Stimulated activated CD4-positive, alpha-beta T cell treated with anti-CD3 and anti-CD28 coated beads, Interleukin-12 subunit alpha, Interleukin-12 subunit beta, amount 100 ng/mL, for 4 hours (primary cell): ENCODE measurements at places on chromosomes 1 and 21.

- no peak for DNase-seq
These were observed 8.0 kb downstream of the FAAH start for GRCh38 chr1:46401964-46402626.

DNA sequence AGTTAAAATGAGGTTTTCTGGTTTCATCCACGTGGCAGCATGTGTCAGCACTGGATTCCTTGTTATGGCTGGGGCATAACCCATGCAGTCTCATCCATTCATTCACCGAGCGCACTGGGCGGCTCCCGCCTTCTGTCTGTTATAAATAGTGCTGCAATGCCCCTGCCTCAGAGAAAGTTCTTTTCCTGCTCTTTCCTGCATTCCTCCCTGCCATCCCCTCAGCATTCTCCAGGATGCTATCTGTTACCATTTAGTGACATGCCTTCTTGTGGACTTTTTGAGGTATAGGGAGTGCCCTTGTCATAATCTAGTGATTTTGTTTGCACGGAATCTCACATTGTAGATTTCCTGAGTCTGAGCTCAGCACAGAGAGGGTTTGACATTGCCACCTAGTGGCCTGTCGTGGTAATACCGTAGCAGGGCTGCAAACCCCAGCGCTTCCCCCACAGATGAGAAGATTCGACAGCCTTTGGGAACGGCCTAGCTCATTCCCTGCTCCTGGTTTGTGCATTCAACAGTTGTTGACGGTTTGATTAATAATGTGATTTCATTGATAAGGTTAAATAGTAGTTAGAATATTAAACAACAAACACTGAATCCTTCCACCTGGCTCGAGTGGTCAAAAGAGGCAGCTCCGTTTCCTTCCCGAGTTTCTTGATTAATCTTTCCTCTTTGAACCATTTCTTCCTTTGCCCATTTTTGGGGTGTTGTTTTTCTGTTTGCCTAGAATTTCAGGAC, 46.3 kb downstream of the UMODL1 start:
- DNase-seq: peak; percentile 78

DNA sequence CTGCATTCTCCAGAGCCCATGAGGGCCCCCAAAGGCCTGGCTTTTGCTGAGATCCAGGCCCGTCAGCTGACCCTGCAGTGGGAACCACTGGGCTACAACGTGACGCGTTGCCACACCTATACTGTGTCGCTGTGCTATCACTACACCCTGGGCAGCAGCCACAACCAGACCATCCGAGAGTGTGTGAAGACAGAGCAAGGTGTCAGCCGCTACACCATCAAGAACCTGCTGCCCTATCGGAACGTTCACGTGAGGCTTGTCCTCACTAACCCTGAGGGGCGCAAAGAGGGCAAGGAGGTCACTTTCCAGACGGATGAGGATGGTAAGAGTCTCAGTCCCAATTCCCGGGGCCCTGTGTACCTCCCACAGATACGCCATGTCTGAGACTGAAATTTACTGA, 39.1 kb downstream of the PTPRU start:
- no peak for DNase-seq

GRCh38 chr1:21302747-21303715, 12.8 kb upstream of the ECE1 start:
- no peak for DNase-seq

DNA sequence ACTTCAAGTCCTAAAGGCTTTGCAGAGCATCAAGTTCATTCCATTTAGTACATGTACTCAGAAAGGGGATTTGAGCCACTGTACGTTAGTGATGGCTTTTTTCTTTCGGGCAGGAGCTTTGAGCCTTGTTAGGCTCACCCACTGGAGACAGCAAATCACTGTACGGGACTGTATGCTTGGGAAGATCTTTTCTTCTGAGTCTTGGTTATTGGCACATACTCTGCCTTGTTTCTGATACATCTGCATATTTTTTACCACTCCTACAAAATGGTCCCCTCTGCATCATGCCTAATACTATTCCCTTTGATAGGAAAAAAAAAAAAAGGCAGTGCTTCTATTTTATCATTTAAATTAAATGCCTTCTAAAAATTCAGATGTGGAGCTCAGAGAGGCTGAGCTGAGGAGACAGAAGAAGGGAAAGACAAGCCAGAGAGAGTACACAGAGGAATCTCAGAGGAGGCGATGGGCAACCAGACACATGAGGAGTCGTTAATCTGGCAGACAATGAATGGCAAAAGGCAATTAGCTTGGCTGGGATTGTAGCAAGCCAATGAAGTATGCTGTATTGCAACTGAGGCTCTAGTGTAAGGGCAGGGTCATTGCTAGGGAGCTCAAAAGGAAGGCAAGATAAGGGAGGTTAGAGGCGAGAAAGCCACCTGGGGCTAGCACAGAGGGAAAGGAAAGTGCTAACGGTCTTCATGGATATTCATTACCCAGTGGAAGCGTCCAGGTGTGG, 39.4 kb downstream of the PHC2 start:
- no peak for DNase-seq

- DNase-seq: no peak
These were observed 191.7 kb upstream of the KCTD3 start for GRCh38 chr1:215375381-215375780.

DNA sequence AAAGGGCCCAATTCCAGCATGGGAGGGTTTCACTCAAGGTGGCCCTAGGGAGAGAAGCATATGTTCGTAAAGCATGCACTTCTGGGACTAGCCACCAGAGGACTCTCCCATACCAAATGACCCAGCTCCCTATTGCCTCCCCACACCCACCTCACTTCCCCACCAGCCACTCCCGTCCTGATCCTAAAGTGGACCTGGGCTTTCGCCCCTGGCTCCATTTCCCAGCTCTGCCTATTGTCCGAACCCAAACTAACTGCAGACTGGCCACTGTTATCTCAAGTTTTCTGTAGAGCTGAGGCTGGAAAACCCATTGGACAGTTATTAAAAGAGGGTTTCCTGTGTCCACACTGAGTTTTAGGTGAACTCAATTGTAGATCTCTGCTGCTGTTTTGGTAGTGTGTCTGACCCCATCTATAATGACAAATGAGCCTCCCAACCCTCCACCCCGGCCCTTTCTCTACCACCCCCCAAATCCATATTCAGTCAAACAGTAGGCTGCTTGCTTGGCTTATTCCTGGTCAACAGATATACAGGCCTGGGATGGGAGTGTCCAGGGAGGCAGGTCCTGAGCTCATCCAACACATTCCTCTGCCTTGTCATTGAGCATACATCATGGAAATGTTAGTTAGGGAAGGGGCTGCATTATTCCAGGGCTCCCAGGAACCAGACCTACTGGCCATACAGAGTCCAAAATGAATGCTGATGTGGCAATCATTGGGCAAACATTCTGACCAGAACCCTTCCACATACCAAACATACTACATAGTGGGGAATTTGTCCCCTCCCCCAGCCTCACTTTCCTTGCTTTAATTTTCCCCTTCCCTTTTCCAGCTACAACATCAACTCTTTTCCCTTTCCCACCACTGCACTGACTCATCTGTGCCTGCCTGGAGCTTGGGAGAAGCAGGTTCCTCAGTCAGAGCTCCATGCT, 59.2 kb downstream of the ABCA4 start:
- DNase-seq: peak; percentile 5

- DNase-seq: no peak
These were observed 35.8 kb downstream of the LDLRAD1 start for GRCh38 chr1:53982034-53982762.

- no peak for DNase-seq
These were observed 37.6 kb downstream of the DDAH1 start for GRCh38 chr1:85427331-85427730.

- DNase-seq: no peak
These were observed 72.8 kb downstream of the SLC45A1 start for GRCh38 chr1:8390707-8391106.

- DNase-seq: no peak
These were observed 65.0 kb upstream of the FAM20B start for GRCh38 chr1:178960482-178961240.

- no peak for DNase-seq
These were observed 173.0 kb downstream of the NTMT2 start for GRCh38 chr1:170318736-170319135.

GRCh38 chr1:97038410-97038809, 316.8 kb downstream of the PTBP2 start:
- no peak for DNase-seq

GRCh38 chr1:21680918-21681317, 11.8 kb upstream of the RAP1GAP start:
- DNase-seq: no peak

- DNase-seq: peak; percentile 34
These were observed 56.7 kb downstream of the S1PR1 start for GRCh38 chr1:101293461-101294051.

DNA sequence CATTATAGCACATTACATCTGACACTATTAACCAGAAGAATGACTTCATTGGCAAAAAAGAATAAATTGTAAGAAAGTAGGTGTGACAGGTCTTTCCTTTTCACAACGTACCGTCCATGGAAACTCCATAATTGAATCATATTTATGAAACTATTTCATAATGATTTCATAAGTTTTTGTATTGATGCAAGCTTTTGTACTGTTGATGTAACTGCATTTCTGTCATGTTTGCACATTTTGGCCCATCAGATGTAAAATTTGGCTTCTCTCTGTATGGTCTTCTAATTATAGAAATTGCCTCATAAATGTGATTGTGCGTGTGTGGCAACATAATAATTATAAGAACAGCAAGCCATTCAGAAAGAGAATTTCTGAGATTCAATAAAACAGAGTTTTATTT, 180.7 kb upstream of the ZNHIT6 start:
- DNase-seq: no peak

- no peak for DNase-seq
These were observed 118.5 kb downstream of the ITSN1 start for GRCh38 chr21:33760641-33761440.

- no peak for DNase-seq
These were observed 23.7 kb downstream of the RWDD3 start for GRCh38 chr1:95257758-95258157.

DNA sequence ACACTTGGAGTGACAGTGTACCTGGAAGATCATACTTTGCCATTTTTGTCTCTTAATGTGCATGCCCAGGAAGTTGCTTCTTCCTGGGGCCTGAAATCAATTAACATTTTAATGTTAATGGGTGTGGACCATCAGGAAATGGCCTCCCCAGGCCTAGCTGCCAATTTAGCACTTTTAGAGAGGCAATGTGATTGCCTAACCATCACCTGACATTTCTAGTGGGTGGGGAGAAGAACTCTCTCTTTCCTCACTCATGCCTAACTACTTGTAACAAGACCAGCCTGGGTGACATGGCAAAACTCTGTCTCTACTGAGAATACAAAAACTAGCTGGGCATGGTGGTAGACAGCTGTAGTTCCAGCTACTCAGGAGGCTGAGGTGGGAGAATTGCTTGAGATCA, 549.0 kb upstream of the RGS18 start:
- no peak for DNase-seq

DNA sequence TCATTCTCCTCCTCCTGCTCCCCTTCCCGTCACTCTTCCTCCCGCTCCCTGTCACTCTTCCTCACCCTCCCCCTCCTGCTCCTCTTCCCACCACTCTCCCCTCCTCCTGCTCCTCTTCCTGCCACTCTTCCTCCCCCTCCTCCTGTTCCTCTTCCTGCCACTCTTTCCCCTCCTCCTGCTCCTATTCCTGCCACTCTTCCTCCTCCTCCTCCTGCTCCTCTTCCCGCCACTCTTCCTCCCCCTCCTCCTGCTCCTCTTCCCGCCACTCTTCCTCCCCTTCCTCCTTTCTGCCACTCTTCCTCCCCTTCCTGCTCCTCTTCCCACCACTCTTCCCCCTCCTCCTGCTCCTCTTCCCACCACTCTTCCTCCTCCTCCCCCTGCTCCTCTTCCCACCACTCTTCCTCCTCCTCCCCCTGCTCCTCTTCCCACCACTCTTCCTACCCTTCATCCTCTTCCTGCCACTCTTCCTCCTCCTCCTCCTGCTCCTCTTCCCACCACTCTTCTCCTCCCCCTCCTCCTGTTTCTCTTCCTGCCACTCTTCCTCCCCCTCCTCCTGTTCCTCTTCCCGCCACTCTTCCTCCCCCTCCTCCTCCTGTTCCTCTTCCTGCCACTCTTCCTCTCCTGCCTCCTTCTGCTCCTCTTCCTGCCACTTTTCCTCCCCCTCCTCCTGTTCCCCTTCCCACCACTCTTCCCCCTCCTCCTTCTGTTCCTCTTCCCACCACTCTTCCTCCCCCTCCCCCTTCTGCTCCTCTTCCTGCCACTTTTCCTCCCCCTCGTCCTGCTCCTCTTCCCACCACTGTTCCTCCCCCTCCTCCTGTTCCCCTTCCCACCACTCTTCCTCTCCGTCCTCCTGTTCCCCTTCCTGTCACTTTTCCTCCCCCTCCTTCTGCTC, 28.7 kb upstream of the ARTN start:
- no peak for DNase-seq

DNA sequence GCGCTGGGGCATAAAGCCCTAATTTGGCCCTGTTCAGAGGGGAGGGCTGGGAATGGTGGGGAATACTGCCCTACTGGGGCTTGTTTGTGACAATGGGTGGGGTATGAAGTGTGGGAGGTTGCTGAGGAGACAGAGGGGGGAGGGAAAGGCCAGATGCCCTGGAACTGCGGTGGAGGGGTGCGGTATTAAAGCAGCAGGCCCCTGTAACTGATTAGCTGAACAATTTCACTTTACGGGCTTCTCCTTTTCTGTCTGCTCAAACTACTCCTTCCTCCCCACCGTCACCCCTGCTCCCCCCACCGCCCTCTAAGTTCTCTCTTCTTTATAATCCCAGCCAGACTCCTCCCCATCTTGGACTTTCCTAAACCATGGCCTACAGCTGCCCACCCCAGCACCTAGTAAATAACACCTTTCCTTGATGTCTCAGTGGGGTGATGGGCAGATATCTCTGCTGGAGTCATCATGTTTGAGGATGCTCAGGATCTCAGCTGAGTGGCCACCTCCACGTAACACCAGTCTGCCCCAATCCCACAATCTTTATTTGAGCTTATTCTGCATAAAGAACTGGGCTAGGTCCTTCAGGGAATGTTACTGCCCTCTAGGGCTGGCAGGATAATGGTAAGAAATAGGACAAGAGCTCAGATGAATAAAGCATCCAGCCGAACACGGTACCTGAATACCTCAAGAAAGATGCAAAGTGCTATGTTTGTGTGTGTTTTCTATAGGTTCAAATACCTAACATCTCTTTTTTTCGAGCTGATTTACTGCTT, 33.5 kb downstream of the XCL1 start:
- DNase-seq: no peak

DNA sequence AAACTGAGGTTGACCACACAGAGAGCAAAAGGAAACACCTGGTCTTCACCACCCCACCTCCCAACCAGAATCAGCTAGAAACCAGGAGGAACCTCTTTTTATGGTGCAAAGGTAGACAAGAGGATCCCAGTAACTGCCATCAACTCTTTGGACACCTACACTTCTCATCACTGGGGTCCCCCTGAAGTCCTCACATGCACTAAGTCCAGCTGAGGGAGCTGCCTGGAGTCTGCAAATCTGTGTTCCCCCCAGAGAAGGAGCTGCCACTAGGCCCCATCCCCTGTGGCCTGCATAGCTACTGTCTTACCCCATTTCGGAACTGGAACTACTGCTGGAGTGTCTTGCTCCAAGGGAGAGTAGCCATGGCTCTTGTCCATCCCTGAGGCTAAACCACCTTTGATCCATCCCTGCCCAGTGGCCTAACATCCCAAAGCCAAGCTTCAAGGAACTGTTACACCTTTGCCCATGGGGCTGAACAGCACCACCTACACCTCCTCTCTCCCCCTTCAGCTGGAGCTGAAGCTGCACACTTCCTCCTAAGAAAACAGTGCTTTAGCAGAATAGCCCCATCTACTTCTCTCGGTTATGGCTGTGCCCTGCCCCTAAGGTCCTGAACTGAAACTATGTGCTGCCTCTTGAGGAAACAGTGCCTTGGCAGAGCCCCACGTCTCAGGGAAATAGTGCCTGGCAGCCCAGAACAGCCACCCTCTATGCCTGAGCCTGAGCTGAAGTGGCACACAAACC, 85.4 kb upstream of the CD53 start:
- no peak for DNase-seq
